Daoy (cell line): ENCODE measurements at places on chromosomes 4 and X.
A peak's percentile ranks its signal among the peaks of the same experiment; 100 is the strongest.

DNA sequence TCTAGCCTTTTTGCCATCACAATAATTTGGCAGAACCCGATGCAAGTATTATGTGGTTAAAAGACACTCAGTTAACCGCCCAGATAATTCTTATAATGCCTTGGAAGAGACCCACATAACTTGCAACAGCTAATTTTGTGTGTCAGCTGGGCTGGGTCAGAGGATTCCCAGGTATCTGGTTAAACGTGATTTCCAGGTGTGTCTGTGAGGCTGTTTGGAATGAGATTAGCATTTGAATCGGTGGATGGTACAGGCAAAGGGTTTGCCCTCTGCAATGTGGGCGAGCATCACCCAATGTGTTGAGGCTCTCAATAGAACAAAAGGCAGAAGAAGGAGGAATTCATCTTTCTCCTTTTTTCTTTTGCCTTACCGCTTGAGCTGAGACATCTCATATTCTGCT is 314.2 kb upstream of the PUDP start:
- DNase-seq = no peak

GRCh38 chr4:40241941-40242340 is 45.1 kb downstream of the RHOH start:
- no peak for DNase-seq

DNA sequence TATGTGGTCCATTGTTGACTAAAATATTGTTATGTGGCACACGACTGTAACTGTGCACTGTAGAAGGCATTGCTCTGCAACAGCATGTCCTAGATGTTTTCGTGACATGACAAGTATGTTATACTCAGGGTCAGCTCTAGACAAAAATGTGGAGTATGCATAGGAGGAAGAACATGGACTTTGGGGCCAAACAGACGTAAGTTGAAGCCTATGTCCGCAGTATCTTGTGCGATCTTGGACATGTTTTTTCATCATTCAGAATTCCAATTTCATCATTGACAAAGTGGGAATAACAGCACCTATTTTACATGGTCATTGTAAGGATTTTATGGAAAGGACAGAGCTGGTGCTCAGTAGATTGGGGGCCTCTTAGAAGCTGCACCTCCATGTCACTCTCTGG is 27.7 kb upstream of the PROM1 start:
- DNase-seq = no peak

GRCh38 chr4:162131256-162131655 is 32.5 kb downstream of the FSTL5 start:
- no peak for DNase-seq

GRCh38 chrX:28498658-28499057 is 88.6 kb upstream of the IL1RAPL1 start:
- no peak for DNase-seq

GRCh38 chr4:26204911-26205370 is 115.9 kb upstream of the RBPJ start:
- no peak for DNase-seq

- no peak for DNase-seq
These were observed 538.3 kb upstream of the PCDH7 start for GRCh38 chr4:30181918-30182317.

DNA sequence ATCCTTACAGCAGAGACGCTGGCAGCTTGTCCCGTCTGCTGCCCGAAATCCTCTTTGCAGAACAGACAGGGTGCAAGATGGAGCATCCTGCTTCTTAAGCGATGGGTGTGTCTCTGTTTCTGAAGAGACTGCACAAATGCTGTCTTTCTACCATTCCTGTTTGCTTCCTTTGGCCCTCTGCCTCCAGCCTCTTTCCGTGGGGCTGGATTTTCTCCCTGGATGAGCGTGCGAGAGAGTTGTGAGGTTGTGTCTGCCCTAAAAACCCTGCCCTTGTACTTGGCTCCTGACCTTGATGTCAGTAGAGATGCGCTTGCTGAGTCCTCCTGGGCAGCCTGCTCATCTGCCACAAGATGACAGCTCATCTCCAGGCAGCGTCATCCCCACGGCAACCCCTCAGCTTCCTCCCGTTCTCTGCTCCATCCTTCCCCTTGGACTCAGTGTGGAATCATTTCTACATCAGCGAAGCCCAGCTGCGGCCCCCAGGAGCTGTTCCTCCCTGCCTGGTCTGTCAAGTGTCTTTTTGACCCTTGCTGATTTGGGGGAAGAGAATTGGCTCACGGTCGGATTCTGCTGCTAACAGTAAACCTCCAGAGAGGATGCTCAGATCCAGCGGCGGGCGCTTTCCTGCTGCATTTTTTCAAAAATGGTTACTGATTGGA is 246.2 kb downstream of the ASMT start:
- no peak for DNase-seq

- DNase-seq = no peak
These were observed 29.6 kb upstream of the RPL34 start for GRCh38 chr4:108590776-108591175.

DNA sequence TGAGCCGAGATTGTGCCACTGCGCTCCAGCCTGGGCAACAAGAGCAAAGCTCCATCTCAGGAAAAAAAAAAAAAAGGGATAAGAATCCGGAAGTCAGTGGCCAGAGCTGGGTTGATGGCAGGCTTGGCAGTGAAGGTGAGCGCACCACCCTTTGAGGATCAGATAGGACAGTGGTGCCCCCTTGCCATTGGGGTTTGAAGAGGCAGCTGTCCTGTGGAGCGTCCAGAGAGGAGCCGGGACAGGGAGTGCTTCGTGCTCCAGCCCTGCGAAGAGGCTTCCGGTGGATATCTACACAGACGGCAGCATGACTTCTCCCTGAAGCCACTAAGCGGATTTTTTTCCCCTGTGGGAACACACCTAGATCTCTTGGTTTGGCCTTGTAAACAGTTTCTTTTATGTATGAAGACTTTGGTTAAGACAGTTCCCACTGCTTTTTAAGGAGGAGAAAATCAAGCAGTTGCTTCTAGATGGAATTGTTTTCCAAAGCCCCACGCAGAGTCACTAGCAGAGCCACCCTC is 6.5 kb downstream of the TBC1D14 start:
- DNase-seq = no peak

DNA sequence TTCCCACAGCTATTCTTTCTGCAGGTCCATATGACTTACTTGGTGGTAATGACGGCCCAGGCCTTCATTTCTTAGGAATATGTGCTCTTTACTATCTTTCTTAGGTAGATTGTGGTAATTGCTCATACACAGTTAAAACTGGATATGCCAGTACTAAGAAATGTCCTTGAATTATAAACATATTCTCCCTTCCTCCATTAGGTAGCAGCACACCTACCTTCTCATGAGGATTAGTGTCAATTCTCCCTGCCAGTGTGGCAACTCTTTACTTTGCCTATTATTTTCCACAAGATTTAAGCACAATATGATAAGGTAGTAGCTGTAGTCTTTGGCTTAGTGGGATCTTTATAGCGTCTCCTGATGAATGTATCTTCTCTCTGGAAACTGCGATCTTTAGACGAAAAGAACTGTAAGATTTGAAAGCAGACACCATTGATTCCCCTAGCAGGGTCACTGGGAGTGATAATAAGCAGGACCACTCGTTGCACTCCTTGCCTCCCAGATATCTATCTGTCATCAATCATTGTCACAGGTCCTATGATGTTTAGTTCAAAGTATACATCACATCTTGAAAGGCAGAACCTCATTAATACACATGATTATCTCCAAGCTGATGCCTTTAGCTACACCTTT is 1240.7 kb downstream of the C4orf33 start:
- DNase-seq = no peak

DNA sequence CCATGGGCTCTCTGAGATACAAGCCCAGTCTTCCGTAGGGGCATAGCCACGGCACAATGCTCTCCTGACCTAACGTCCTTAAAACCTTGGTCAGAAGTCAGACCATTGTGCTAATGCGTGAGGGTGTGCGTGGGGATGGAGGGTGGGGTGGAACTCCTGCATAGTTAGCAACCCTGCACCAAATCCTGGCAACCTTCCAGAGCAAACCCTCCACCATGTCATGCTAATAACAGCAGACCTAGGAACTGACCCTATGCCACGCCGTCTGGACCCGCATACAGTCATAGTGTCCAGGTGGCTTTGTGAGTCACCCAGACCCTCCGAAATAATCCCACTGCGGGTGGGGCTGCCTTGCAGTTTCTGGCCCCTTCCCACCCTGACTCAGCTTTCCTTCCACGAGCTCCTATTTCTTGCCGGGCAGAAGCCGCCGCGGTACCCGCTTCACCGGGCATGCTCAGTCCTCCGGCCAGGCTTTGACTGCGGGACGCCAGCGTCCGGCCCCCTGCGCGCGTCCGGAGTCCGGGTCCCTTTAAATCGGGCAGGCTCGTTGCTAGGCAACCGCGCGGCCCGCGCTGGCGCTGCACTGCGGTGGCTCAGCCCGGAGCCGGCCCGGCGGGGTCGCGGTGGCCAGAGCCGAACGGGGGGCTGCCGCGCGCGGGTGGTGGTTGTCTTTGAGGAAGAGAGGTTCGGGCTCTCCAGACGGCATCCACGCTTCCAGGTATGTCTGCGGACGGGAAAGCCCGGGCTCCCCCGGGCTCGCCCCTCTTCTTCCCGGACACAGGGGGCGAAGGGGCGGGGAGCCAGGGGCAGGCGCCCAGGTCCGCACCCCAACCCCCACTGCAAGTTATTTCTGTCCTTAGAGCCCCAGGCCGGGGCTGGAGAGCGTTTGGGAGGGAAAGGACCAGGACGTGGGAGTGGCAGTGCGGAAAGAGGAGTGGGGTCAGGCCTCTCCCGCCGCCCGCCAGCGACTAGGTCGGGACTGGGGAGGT is at the start of gene CCDC160:
CCDC160 (plus strand) TSS at position 557 of the 989 bp plus-strand sequence. CDS start 7,619 bp downstream, outside the sequence.
- DNase-seq = peak; percentile 32
